ENCODE measurements at places on chromosomes 1 and 21.

DNA sequence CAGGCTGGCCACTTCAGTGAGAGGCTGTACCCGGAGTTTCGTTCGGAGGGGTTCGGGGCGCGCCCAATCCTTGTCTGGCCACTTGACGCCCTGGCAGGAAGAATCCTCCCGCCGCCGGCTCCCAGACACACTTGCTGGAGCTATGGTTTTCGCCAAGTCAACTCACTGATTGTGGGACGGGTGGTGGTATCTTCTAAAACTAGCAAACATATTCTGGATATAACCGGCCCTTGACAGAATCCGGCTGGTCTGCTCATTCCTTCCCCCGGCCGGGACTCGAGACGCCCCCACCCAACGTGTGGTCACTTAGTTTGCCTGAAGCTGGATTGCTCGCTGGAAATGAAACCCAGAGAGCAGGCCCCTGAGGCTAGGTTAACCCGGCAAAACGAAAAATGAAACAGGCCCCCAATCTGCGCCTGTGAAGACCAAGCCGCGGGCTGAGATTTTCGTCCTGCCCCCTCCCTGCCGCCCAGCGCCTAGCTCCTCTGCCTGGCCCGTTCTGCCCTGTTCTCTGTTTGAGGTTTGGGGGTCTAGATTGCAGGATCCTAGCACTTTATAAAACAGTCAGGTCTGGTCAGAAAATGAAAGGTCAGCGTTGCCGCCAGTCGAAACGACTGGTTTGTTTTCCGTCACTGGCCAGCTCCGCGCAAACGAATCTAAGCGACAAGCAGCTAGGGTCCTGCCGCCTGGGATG is 4.6 kb downstream of the GFI1 start:
- no peak for DNase-seq

DNA sequence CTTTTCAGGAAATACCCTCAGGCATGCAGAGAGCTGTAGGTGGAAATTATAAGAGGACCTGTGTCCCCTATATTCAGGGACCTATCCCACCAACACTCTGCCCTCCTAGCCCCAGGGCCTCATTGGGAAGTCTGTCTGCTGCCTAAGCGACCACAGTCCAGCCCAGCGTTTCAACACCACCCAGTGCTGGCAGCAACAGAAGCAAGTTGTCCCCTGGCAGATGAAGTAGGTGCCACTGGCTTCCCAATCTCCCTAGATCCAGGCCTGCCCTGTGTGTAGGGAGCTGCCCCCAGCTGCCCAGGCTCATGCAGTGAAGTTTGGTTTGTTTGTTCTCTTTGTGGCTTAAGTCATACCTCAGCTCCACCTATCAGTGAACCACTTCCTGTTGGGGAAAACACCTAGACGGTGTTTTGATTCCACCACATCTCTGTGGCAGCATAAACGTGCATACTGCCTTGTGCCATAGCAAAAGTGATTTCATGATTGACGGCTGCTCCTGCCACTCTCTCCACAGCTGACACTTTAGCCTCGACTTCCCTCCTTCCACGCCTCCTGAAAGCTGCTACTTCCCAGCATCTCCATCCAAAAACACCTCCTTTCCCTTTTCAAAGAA is 8.1 kb upstream of the LEFTY1 start:
- peak; percentile 51 for DNase-seq

DNA sequence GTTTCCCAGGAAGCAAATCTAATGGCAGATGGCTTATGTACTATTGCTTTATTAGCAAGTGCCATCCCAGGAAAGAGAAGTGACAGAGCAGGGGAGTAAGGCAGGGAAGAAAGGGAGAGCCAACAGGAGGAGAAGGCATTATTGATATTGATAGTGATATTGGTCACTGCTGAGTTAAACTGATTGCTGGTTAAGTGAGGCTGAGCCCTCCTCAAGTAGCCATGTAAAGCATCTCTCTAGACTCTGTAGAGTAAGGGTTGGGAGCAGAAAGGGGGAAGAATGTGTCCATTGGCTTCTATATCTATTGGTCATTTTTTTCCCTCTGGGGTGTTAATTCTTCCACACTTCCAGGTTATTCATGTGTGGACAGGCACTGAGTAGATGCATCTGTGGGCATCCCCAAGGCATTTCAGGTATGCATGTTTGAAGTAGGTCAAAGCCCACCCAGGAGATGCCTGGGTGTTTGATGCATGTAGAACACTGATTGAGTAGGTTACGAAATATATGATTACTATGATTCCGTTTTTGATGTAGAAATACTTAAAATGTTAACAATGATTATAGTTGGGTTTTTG is 290.5 kb upstream of the DPYD start:
- DNase-seq, result no peak

- no peak for DNase-seq
These were observed 171.5 kb upstream of the DUSP10 start for GRCh38 chr1:221913351-221913892.

GRCh38 chr1:109897259-109897955 is 13.2 kb upstream of the CSF1 start:
- DNase-seq, result no peak

GRCh38 chr21:34825948-34826548 is 157.3 kb downstream of the CLIC6 start:
- no peak for DNase-seq

DNA sequence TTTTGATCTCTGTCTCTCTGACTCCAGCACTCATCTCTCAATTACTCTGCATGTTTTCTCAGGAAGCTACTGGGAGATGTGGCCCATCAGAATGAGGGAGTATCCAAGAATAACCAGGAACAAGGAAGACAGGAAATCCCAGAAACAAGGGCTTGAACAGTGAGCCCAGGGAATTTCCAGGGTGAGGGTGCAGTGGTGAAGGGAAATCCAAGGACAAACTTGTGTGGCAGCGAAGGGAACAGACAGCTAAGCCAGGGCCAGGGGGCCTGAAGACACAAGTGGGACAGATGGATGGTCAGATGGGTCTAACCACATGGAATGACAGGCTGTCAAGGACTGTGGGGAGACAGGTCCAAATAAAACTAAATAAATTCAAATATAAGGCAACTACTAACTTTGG is 121.8 kb upstream of the ERRFI1 start:
- DNase-seq, result no peak

- DNase-seq, result no peak
These were observed 422.1 kb downstream of the PLPP3 start for GRCh38 chr1:56156971-56157876.

GRCh38 chr1:55867304-55867843 is 652.2 kb upstream of the USP24 start:
- no peak for DNase-seq

- no peak for DNase-seq
These were observed 22.2 kb downstream of the SLC26A9 start for GRCh38 chr1:205920861-205921569.

DNA sequence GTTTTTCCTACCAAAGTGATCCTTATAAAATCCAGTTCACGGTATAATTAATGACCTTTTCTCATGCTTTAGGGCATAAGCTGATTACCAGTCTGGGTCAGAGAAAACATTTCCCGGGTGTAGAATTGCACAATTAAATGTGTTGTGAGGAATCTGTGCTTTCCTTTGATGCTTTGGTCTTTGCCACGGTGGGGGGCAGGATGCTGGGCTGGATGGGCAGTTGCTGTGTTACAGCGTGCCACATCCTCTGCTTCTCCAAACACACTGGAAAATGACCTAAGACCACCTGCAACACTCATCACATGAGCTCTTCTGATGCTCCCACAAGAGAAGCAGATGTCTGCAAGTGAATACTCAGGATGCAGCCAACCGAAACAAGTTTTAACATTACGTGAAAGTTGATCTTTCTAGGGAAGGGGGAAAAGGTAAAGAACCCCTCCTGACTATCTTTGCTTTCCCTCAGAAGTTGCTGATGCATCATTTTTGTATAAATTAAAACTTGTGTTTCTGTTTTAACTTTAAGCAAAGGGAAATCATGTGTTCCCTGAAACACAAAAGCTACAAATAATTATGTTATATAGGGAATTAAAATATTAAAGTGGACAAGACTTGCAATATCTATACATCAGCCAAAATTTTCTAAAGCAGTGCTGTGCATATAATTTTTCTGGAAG is 515.3 kb upstream of the NR5A2 start:
- DNase-seq, result no peak

DNA sequence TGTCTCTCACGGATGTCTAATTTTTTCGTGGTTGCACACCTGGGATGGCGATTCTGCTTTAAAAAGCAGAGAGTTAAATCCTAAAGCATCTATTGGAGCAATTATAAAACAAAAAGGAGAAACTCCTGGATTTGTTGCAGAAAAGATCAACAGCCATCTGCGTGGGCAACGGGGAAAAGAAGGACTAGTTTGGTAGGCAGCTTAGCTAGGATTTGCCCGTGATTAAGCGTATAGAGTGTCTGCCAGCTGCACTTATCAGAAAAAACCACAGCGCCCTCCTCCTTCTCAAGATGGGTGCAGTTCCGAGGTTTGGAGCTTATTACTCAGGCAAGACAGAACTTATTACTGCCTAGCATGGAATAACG is 526 bp upstream of the SLC25A24 start:
- DNase-seq, result peak; percentile 16

DNA sequence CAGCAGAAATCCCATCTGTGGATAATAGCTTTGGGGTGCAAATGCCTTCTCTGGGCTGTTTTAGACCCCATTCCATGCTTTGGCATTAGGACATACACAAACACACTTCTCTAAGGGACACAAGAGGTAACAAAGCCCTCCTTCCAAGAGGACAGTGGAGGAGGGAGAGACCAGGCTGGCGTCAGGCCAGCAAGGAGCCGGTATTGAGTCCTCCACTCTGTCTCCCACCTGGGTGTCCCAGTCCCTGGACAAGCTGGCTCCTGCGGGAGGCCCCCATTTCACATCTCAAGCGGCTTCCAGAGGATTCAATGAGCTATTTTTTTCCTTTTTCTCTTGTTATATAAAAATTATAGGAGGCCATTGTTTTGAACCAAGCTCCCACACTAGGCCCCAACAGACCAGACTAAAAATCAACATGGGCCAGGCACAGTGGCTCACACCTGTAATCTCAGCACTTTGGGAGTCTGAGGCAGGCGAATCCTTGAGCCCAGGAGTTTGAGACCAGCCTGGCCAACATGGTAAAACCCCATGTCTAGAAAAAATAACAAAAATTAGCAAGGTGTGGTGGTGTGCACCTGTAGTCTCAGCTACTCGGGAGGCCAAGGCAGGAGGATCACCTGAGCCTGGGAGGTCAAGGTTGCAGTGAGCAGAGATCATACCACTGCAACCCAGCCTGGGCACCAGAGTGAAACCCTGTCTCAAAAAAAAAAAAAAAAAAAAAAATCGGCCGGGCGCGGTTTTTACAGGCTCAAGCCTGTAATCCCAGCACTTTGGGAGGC is 142.9 kb downstream of the TOMM20 start:
- DNase-seq, result no peak

GRCh38 chr1:19313961-19314882 is 2.1 kb downstream of the SLC66A1 start:
- DNase-seq, result no peak

- DNase-seq, result no peak
These were observed 71.2 kb downstream of the CHRM3 start for GRCh38 chr1:239457491-239458143.

- DNase-seq, result no peak
These were observed 23.7 kb downstream of the UCK2 start for GRCh38 chr1:165851034-165851658.

- DNase-seq, result peak; percentile 22
These were observed 1638.3 kb downstream of the MRPL39 start for GRCh38 chr21:23968722-23969647.

DNA sequence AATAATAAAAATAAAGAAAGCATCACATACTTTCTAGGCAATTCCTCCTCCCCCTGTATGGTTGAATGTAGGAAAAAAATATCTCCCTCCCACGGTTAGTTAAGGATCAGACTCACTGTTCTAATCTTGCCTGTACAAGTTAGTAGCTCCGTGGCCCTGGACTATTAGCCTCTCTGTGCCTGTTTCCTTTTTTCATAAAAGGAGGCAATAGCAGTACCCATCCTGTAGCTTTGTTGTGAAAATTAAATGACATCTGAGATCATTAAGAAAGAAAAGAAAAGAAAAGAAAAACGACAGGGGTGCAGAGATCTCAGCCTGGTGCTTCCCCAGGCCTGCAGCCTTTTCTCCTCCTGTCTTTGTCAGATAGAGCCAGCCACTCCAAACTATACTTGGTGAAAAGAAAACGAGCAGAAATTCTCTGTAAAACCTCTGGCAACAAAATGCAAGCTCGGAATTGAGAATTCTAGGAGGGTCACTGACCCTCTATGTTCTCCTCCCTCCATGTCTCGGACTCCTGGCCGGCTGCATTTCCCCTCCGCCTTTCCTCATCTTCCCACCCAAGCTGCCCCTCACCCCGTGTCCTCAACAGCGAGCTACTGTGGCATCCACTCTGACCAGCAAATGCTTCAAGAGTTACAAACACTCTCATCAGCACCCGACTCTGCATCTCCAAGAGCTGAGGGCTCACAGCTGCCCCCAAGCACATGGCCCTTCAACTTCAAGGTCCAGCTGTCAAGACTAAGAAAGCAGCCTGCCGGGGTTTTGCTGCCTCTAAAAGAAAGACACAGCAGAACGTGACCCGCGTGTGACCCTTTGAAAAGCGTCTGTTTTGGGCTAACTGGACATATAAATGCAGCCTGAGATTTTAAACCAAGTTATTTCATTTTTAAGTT is 13.6 kb downstream of the RIPK4 start:
- no peak for DNase-seq

GRCh38 chr1:30695439-30695841 is 27.9 kb downstream of the MATN1 start:
- DNase-seq, result no peak

- peak; percentile 8 for DNase-seq
These were observed at the start of gene CYP2J2 for GRCh38 chr1:59926381-59927123. TSS of gene CYP2J2 (minus strand) at chr1:59926773. CDS start at chr1:59926746, 27 bp downstream.

DNA sequence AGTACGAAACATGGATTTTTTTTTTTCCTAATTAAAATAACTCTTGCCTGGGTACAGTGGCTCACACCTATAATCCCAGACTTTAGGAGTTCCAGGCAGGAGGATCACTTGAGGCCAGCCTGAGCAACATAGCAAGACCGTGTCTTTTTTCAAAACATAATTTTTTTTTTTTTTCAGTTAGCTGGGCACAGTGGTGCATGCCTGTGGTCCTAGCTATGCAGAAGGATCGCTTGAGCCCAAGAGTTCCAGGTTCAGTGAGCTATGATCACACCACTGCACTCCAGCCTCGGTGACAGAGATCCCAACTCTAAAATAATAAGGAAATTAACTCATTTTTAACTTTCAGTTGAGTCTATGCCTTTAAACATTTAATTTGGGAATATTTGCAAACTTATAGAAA is 170.1 kb downstream of the NEK7 start:
- DNase-seq, result no peak
